ENCODE measurements at places on chromosomes 13 and 19. TPM values are rescaled to one million over a fixed set of nuclear protein-coding genes. Genes with fewer than 3 reads are reported as not detected.

MUC16 gene
- under 0.01 TPM for total RNA-seq

- H3K36me3 ChIP-seq: no peaks in the 10 kb centered on the region
- H3K27me3 ChIP-seq: no peaks in the 10 kb centered on the region
- H3K27ac ChIP-seq: no peak overlapping the region
- DNase-seq: no peak
- no peak overlapping the region for H3K4me3 ChIP-seq
These were observed 53.4 kb downstream of the TRPM4 start for GRCh38 chr19:49210901-49211451.

FGF22 gene
- total RNA-seq: 0.33 TPM

KISS1R gene
- not detected for total RNA-seq

- no peaks in the 10 kb centered on the region for H3K4me1 ChIP-seq
- no peak overlapping the region for H3K27ac ChIP-seq
- no peaks in the 10 kb centered on the region for H3K36me3 ChIP-seq
These were observed 623 bp upstream of the C5AR1 start for GRCh38 chr19:47309038-47309437.

DNA sequence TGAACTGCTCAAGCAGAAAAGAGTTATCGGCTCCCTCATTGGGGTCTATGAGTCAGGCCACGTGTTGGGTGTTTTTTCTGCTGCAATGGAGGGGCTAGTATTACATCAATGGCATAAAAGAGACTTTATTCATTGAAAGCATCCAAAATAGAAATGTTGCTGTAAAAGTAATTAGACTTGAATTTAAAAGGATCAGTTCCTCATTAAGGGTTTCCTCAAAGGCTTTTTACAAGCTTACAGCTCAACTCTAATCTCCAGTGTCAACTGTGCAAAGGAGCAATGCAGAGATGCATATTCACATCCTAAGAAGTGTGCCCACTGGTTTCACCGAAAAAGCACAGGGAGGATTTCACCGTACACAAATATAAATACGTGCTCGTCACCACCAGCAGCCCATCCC, 300.3 kb downstream of the FOXO1 start:
- H3K4me1 ChIP-seq: no peaks in the 10 kb centered on the region
- H3K27ac ChIP-seq: no peak overlapping the region
- H3K36me3 ChIP-seq: no peaks in the 10 kb centered on the region
- no peak for DNase-seq
